Stimulated activated memory B cell treated with anti-CD40 and anti-IgM and Interleukin-4, amounts not matched to agents 10 μg/mL and 1 μg/mL and 100 μg/mL, for 72 hours (primary cell): ENCODE measurements at places on chromosomes 5 and 9.

- no peak overlapping the region for H3K4me3 ChIP-seq
- no peak overlapping the region for H3K27ac ChIP-seq
- no peaks in the 10 kb centered on the region for H3K4me1 ChIP-seq
- ATAC-seq, result no peak
These were observed 148.8 kb upstream of the TNPO1 start for GRCh38 chr5:72667708-72668107.

GRCh38 chr9:122100756-122101155, 7.6 kb upstream of the TTLL11 start:
- no peak for ATAC-seq
- no peak overlapping the region for H3K4me3 ChIP-seq
- H3K36me3 ChIP-seq, result peaks cover 6% of the 10 kb centered on the region
- no peak overlapping the region for H3K27ac ChIP-seq
- no peaks in the 10 kb centered on the region for H3K27me3 ChIP-seq

GRCh38 chr9:8652255-8652654, 852.7 kb upstream of the DMAC1 start:
- H3K27me3 ChIP-seq, result no peaks in the 10 kb centered on the region
- no peaks in the 10 kb centered on the region for H3K36me3 ChIP-seq
- no peaks in the 10 kb centered on the region for H3K4me1 ChIP-seq
- H3K27ac ChIP-seq, result no peak overlapping the region
- H3K4me3 ChIP-seq, result no peak overlapping the region
- ATAC-seq, result no peak

- no peak overlapping the region for H3K4me3 ChIP-seq
- H3K27me3 ChIP-seq, result no peaks in the 10 kb centered on the region
- no peaks in the 10 kb centered on the region for H3K36me3 ChIP-seq
- ATAC-seq, result no peak
These were observed 71.7 kb upstream of the SLC25A51 start for GRCh38 chr9:37975639-37976038.

- H3K27ac ChIP-seq, result no peak overlapping the region
- no peak for ATAC-seq
- H3K36me3 ChIP-seq, result no peaks in the 10 kb centered on the region
- no peaks in the 10 kb centered on the region for H3K4me1 ChIP-seq
- peaks cover 7% of the 10 kb centered on the region for H3K27me3 ChIP-seq
These were observed 112.2 kb downstream of the EGFLAM start for GRCh38 chr5:38370358-38371100.

GRCh38 chr9:21432672-21433425, 7.4 kb upstream of the IFNA1 start:
- no peak overlapping the region for H3K4me3 ChIP-seq
- no peak for ATAC-seq
- H3K27me3 ChIP-seq, result peaks cover 64% of the 10 kb centered on the region
- no peaks in the 10 kb centered on the region for H3K36me3 ChIP-seq
- no peak overlapping the region for H3K27ac ChIP-seq
- peaks cover 24% of the 10 kb centered on the region for H3K4me1 ChIP-seq

GRCh38 chr9:89413963-89414638, 83.8 kb downstream of the SEMA4D start:
- H3K4me3 ChIP-seq, result no peak overlapping the region
- no peak for ATAC-seq
- H3K4me1 ChIP-seq, result peaks cover 71% of the 10 kb centered on the region
- H3K36me3 ChIP-seq, result peaks cover 38% of the 10 kb centered on the region
